Stimulated activated CD8-positive, alpha-beta memory T cell treated with anti-CD3 and anti-CD28 coated beads, Interleukin-4, amount 100 ng/mL, for 1 hour (primary cell): ENCODE measurements at places on chromosomes 7 and 10.

DNA sequence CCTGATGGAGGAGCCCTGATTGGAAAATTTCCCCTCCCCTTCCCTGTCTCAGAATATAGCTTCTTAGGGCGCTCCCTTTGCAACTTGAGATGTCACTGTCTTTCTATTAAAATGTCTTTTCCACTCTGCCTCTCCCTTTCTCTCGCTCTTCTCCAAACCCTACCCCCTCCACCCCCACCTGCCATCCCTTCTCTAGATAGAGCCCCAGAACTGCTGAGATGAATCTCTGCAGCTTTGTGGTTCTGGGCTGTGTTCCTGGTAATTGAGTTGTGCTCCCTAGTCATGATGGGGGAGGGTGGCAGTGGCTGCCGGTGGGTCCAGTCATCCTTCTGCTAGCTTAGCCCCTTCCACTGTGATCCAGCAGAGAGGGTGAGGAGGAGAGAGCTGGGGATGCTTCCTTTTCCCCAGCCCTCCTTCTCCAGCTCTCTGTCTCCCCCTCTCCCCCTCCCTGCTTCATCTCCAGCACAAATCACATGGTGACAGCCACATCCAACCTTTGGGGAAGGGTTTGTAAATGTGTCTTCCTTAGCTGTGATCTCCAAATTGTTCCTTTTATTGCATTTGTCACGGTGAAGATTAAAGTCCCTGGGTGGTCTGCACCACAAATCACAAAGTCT lies 50.8 kb upstream of the BTRC start:
- no peak for DNase-seq

DNA sequence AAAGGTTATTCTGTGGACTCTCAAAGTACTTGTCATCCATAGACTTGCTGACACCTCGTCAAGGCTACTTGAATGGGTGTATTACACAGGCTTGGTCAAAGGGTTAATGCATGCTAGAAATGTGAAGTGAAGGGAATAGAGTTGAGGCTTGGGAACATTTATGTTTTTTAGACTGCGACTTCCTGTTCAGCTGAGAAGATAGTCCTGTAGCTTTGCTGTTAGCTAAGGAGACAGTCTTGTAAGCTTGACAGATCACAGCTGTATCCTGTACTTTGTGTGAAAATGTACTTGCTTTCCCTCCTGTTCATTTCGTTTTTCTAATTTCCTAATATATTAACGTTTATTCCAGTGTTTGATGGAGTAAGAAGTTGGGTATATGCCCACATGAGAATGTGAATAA lies 52.1 kb downstream of the ADD3 start:
- DNase-seq: no peak

DNA sequence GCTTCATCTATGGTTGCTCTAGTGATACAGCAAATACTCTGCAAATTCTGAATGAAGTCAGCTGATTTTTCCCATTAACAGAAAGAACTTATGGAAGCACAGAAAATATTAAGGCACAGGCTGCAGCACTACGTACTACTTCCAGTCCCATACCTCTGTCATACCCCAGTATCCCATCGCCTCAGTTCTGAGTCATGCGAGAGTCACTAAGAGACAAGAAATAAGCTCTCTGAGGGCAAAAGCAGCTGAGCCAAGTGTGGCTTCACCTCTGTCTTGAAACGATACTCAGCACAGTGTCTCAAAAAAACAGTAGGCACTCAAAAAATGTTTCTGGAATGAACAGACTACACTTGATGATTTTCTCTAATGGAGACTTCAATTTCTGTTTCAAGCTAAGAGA lies 48.2 kb downstream of the EZH2 start:
- no peak for DNase-seq

DNA sequence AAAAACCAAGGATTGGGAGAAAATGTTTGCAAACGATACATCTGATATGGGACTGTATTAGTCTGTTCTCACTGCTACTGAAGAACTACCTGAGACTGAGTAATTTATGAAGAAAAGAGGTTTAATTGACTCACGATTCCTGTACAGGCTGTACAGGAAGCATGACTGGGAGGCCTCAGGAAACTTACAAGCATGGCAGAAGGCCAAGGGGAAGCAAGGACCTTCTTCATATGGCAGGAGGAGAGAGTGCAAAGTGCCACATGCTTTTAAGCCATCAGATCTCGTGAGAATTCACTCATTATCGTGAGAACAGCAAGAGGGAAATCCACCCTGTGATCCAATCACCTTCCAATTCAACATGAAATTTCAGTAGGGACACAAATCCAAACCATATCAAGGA lies 11.0 kb downstream of the ZNF713 start:
- DNase-seq: no peak

GRCh38 chr10:70267161-70267933 lies 16.5 kb downstream of the NPFFR1 start:
- DNase-seq: no peak

- DNase-seq: no peak
Observed at GRCh38 chr7:7795203-7795602, 76.8 kb upstream of the RPA3 start.
